ENCODE measurements at places on chromosomes 13 and 19.

- no peak for DNase-seq
These were observed 757.6 kb downstream of the LIG4 start for GRCh38 chr13:107457686-107458085.

DNA sequence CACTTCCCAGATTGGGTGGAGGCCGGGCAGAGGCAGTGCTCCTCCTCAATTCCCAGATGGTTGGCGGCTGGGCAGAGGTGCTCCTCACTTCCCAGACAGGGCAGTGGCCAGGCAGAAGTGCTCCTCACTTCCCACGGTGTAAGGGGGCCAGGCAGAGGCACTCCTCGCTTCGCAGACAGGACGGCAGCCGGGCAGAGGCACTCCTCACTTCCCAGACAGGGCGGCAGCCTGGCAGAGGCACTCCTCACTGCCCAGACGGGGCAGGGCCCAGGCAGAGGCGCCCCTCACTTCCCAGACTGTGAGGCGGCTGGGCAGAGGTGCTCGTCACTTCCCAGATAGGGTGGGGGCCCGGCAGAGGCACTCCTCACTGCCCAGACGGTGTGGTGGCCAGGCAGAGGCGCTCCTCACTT, 36.6 kb upstream of the SLAIN1 start:
- DNase-seq = no peak

DNA sequence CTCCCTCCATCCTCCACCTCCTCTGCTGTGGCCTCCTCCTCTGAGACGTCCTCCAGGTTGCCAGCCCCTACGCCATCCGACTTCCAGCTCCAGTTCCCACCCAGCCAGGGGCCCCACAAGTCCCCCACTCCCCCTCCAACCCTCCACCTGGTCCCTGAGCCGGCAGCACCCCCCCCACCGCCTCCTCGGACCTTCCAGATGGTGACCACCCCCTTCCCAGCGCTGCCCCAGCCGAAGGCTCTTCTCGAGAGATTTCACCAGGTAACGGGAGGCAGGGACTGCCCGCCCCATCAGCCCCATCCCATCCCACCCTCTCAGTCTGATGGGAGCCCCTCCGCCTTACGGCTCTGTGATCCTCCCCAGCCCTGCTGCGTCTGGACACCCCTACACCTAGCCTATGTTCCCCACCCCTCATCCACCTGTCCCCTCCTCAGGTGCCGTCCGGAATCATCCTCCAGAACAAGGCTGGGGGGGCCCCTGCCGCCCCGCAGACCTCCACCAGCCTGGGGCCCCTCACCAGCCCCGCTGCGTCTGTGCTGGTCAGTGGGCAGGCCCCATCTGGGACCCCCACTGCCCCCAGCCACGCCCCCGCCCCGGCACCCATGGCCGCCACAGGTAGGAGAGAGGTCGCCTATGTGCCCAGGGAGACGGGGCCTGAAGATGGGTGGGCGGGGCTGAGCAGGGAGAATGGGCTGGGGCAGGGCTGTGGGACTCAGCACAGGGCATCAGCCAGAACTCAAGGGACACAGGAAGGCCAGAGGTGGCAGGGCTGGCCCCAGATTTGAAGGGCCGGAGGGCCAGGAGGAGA, 18.6 kb upstream of the EHD2 start:
- DNase-seq = no peak

DNA sequence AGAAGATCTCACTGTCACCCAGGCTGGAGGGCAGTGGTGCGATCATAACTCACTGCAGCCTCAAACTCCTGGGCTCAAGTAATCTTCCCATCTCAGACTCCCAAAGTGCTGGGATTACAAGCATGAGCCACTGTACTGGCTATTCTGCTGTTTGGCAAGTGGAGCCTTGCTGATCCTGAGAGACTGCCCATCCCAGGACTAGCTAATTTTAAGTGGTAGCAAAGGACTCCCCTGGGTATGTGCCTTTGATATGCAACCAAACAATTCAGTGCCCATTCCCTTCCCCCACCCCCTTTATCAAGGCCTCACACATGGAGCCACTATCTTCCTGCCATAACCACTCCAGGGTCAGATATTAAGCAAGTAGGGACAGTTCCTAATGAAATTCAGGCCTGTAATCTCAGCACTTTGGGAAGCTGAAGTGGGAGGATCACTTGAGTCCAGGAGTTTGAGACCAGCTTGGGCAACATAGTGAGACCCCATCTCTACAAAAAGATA, 17.0 kb upstream of the ZNF460 start:
- DNase-seq = no peak

DNA sequence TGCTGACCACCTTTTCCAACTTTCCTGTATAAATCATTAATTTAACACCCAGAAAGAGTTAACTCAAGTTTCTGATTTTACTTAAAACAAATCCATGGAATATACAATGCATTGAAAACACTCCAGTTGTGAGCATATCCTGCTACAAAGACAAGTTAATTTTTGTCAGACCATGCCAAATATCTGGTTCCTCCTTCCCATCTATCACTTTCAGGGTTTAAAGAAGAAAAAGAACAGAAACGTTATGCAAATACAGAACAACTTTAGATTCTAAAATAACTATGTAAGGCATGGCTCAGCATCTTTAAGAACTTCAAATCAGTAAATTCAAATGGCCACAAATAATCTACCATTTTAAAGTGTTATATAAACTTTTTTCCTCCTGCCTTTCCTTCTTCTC, 14.9 kb downstream of the MRPS31 start:
- no peak for DNase-seq

GRCh38 chr19:13979244-13979615, 26.9 kb downstream of the RFX1 start:
- DNase-seq = no peak

GRCh38 chr19:406135-406781, 2.7 kb downstream of the C2CD4C start:
- DNase-seq = no peak

GRCh38 chr19:31147234-31147633, 202.0 kb downstream of the TSHZ3 start:
- DNase-seq = no peak

DNA sequence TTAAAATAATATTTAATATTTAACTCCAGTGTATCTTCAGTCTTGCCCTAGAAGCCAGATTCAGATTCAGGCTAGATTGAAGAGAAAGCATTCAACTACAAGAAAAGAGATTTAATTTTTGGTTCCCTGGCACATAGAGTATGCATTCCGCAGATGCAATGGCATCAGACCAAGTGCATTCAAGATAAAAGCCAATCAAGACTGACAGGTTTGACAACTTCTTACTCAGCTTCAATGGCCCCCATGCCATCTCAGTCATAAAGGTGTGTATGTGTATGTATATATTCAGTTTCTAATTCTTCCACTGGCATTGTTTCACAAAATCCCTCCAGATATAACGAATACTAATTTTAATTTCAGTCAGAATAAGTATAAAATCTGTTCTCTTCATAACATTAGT, 650.8 kb upstream of the GPC6 start:
- DNase-seq = no peak

GRCh38 chr19:1028062-1028926, 1.9 kb downstream of the CNN2 start:
- DNase-seq = peak; percentile 71

DNA sequence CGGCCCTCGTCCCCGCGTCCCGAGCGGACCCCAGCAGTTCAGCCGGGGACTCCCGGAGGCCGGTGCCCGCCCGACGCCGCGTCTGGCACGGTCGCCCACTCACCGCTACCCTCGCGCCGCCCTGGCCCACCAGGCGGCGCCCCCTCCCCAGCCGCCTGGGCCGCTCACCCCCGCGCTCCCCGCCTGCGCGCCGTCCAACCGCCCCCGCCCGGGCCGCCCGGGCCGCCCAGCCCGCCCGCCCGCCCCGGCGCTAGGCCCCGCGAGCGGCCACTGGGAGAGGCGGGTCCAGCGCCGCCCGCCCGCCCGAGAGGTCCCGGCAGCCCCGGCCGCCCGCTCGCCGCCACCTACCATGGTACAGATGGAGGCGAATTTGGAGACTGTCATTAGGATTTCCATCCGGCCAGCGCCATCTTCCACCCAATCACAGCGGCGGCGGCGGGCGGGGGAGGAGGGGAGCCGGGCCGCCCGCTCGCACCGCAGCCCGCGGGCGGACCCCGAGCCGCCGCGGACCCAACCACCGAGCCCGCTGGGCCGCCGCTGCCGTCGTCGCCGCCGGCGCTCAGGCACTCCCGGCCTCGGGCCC, at the start of gene USP12:
USP12 (minus strand) TSS at position 568 of the 583 bp plus-strand sequence; CDS start at position 396, 172 bp downstream.
- DNase-seq = peak; percentile 31

- no peak for DNase-seq
These were observed 4.7 kb downstream of the NKPD1 start for GRCh38 chr19:45156011-45156630.

- no peak for DNase-seq
These were observed 163.2 kb downstream of the TEX29 start for GRCh38 chr13:111483621-111483987.

DNA sequence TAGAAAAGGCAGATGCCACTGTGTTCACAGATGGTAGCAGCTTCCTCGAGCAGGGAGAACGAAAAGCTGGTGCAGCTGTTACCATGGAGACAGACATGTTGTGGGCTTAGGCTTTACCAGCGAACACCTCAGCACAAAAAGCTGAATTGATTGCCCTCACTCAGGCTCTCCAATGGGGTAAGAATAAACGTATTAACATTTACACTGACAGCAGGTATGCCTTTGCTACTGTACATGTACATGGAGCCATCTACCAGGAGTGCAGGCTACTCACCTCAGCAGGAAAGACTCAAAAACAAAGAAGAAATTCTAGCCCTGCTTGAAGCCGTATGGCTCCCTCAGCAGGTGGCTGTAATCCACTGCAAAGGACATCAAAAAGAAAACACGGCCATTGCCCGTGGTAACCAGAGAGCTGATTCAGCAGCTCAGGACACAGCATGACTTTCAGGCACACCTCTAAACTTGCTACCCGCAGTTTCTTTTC, 197.7 kb downstream of the ZNF737 start:
- DNase-seq = no peak

GRCh38 chr19:28794301-28794700, 418.6 kb downstream of the UQCRFS1 start:
- no peak for DNase-seq

GRCh38 chr19:623974-624373, 9.4 kb downstream of the POLRMT start:
- no peak for DNase-seq

- DNase-seq = no peak
These were observed 13.1 kb upstream of the PDE4C start for GRCh38 chr19:18239303-18239702.

DNA sequence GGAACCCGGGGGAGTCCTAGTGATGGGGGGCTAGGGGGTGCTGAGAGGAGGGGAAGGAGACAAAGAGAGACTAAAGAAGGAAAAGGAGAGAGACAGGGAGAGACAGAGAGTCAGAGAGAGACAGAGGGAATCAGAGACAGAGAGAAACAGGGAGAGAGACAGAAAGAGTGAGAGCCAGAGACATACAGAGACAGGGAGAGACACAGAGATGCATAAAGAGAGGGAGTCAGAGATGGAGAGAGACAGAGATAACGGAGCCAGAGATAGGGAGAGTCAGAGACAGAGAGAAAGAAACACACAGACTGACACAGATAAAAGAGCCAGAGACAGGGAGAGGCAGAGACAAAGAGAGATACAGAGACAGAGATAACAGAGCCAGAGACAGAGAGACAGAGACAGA, 1.5 kb upstream of the TNFSF9 start:
- no peak for DNase-seq
